Activated T-helper 1 cell treated with anti-CD3 and anti-CD28 coated beads, Interleukin-2, amount 50 U/mL, for 16 hours (primary cell): ENCODE measurements at places on chromosomes 11 and 22.

- no peak for DNase-seq
These were observed 38.7 kb downstream of the MRTFA start for GRCh38 chr22:40597526-40598430.

- no peak for DNase-seq
These were observed 148.8 kb downstream of the DBX1 start for GRCh38 chr11:20011307-20011951.

DNA sequence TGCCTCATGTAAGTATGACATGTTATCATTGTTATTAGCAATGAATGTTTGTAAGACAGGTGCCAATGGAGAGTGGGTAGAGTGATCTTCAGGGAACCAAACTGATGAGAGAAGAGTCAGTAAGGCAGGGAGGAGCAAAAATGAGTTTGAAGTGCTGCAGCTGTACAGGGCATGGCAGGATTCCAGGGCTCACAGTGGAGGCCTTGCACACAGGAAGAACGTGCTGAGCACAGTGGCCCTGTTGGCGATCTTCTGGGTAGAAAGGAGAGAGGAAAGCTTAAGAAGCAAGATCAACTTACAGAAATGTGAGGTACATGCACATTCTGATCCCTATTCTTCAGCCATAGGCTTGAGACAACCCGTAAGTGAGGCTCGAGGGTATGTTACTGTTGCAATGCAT, 219.3 kb upstream of the TMEM45B start:
- DNase-seq = no peak

- no peak for DNase-seq
These were observed 32.1 kb downstream of the CACNG2 start for GRCh38 chr22:36671404-36671803.

DNA sequence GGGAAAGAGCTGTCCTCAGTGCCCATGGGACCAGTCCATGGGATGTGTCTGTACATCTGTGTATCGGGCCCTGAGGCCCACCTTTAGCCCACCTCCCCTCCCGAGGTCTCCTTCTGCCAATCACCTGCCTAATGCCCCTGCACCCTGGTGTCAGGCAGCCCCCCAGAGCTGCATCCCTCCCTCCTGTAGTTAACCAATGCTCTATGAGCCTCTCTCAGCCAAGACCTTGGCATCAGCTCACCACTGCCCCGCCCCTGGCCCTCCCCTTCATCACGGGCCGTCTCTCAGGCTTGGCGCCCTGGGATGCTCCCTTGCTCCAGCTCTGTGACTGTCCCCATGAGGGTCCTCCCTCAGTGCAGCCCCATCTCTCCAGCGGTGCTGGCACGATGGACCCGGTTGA, 18.5 kb downstream of the MGAT3 start:
- DNase-seq = no peak

DNA sequence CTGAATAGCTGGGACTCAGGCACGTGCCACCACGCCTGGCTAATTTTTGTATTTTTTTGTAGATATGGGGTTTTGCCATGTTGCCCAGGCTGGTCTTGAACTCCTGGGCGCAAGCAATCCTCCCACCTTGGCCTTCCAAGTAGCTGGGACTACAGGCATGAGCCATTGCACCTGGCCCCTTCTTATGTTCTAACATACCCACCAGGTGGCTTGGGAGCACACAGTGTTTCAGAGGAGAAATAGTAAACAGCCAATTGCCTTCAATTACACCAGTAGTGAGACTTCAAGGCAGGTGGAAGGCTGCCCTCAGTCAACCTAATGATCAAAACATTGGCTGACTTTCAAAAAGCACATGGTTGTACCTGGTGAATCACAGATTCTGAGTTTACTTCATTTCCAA, 167.2 kb downstream of the SWAP70 start:
- no peak for DNase-seq
